ENCODE measurements at places on chromosomes 3 and 15. TPM values are rescaled to one million over a fixed set of nuclear protein-coding genes. Genes with fewer than 3 reads are reported as not detected.

Gene CNTN3
- total RNA-seq = 2.5 TPM

DNA sequence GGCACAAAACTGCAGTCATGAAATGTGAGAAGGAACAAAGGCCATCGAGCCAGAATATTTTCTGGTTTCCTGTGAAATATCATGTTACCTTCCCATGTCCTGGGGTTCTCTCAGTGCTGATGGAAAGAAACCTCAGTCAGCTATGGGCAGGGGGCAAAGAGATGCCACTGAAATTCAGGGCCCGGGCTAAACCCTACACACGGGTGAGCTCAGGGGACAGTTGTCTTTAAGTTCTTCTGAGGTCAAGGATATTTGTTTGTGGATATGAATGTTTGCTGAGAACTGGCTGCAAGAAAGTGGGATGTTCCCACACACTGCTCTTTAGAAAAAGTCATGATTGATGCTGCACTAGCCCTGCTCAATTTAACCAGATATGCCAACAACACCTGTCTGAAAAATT, 187.2 kb downstream of the MEX3B start:
- ATAC-seq = no peak

DNA sequence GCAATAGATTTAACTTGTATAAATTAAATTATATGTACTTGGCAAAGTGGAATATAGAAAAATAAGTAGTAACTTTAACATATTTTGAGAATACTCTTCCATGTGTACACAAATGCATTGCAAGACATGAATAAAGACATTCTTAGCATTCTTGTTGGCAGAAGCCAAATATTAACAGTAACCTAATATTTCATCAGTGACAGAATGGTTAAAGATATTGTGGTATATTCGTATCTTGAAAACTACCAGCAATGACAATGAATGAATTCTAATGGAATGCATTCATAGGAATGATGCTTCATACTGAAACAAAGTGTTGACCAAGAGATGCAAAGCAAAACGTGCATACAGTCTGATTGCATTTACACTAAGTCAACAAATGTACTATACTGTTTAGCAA, 524.7 kb downstream of the GRM7 start:
- ATAC-seq = no peak

- no peak for ATAC-seq
These were observed 169.6 kb downstream of the B3GALNT1 start for GRCh38 chr3:160935413-160936095.

Gene HCN4
- 1.2 TPM for total RNA-seq

Gene ACOX2
- not detected for total RNA-seq

GRCh38 chr15:43988900-43989299, 162.1 kb downstream of the WDR76 start:
- no peak for ATAC-seq

Gene CAND2
- total RNA-seq = 6.7 TPM

GRCh38 chr3:12224181-12225147, 64.4 kb upstream of the PPARG start:
- ATAC-seq = no peak

Gene ATP13A5
- total RNA-seq = 0.66 TPM

GRCh38 chr3:192128060-192128459, 599.3 kb downstream of the FGF12 start:
- ATAC-seq = peak; percentile 43

GRCh38 chr3:71602256-71602655, 18.7 kb upstream of the FOXP1 start:
- no peak for ATAC-seq

DNA sequence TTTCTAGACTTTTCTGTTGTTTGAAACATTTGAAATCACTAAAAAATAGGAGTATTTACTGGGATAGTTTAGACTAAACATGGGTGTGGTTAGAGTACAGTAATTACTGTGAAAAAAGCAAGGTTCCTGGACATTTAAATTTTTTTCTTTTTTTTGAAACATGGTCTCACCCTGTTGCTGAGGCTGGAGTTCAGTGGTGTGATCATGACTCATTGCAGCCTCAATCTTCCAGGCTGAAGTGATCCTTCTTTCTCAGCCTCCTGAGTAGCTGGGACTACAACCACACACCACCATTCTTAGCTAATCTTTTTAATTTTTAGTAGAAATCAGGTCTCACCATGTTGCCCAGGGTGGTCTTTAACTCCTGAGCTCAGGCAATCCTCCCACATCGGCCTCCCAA, 20.4 kb upstream of the CELF6 start:
- ATAC-seq = peak; percentile 12

Gene C2CD4B
- total RNA-seq = 0.54 TPM

DNA sequence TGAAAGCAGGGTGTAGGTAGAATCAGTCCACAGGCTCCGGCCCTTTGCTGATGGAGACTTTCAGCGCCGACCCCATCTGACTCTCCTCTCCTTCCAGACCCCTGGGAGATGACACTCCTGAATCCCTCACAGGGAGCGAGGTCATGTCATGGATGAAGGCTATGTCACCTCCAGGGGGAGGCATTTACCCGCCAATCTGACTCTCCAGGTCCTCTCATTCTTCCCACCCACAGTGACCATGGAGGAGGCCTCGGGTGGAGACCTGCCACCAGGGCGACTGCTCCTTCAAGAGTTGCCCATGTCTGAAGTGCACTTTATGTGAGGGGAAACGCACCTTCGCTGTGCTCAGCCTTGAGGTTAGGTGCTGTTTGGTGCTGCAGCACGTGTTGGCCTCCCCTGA, 112.7 kb downstream of the KLF13 start:
- ATAC-seq = no peak

GRCh38 chr15:92979011-92979701, 79.0 kb downstream of the CHD2 start:
- ATAC-seq = no peak

DNA sequence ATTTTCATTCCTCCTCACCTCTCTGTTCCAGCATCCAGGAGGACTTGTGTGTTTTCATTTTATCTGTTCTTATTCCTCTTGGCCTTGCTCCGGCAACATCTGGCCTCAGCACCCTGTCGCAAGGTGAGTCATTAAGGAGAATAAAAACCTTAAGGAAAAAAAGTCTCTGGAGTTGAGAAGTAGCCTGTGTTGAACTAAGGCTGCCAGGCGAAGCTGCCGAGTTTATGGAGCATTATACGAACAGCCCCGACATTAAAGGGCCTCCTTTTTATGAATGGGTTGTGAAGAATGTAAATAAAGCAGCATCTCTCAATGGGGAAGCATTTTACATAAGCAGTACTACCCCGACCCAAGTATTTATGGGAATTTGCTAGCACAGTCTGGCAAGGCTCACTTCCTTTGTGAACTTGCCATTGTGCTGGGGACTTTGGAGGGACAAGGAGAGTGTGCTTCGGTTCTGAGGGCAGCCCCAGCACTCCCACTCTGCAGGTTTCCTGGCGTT, 4.7 kb downstream of the BAHD1 start:
- no peak for ATAC-seq

Gene NUP210
- total RNA-seq = 11.6 TPM

GRCh38 chr15:53709821-53710220, 49.6 kb downstream of the WDR72 start:
- ATAC-seq = no peak

DNA sequence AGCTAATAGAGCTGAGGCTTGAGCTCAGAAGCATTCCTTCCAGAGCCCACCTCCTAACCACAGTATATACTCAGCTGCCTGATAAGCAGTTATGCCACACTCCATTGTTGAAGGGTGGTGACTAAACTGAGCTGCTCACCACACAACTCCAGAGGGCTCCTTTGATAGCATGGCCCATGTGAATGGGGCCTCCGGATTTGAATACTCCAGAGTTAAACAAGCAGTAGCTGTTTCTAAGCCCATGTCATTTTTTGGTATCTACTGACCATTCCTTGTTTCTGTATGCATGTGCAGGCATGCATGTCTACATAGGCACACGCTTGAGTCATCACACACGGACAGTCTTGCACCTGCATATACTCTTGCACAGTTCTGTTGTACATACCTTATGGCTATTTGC, 28.9 kb downstream of the IGSF10 start:
- no peak for ATAC-seq

Gene SLC6A20
- total RNA-seq = 0.29 TPM

Gene HRG
- total RNA-seq = 0.13 TPM

GRCh38 chr3:33318710-33319380, 41.6 kb downstream of the FBXL2 start:
- no peak for ATAC-seq

- no peak for ATAC-seq
These were observed 32.5 kb downstream of the GAP43 start for GRCh38 chr3:115655761-115656282.

Gene ANKUB1
- 1.8 TPM for total RNA-seq

DNA sequence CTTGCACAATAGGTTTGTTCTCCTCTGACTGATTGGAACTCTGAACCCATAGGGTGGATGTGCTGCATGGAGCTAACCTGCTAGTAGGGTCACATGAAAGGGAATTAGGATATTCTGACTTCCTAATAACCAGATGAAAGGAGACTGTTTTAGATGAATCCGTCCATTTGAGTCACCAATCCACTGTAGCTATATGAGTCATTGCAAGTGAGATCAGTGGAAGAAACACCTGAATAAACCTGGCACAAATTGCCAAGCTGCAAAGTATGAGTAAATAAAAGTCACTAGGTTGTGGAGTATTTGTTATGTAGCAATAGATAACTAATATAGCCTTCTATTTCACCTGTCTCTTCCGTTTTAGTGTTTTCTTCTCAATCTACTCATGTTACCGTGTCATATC, 584.4 kb downstream of the PDCD6IP start:
- ATAC-seq = no peak

Gene GP9
- not detected for total RNA-seq

Gene TMF1
- 50.5 TPM for total RNA-seq

DNA sequence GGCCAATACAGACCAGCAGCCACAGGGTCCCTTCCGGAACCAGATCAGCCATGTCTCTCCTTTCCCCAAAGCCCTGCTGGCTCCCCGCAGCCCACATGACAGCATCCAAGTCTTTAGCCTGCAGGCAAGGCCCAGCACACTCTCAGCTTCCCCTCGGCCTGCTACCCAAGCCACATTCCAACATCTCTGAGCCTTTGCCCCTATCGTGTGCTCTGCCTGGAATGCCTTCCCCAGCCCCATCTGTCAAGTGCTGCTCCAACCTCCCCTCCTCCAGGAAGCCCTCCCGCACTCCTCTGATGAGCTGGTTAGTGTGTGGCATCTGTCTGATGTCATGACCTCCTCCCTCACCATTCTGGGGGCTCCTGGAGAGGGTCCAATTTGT, 8.5 kb downstream of the PLXND1 start:
- peak; percentile 6 for ATAC-seq

Gene BCHE
- 22.5 TPM for total RNA-seq

- ATAC-seq = peak; percentile 42
These were observed 5.7 kb upstream of the CSPG4 start for GRCh38 chr15:75718328-75718727.

Gene GOLGA8T
- total RNA-seq = 0.54 TPM

GRCh38 chr15:47477341-47477740, 240.0 kb upstream of the SEMA6D start:
- no peak for ATAC-seq

- peak; percentile 14 for ATAC-seq
These were observed 871 bp downstream of the MAP1A start for GRCh38 chr15:43518197-43518761.

Gene ZIC4
- total RNA-seq = 5.7 TPM

- ATAC-seq = no peak
These were observed 214.5 kb downstream of the XXYLT1 start for GRCh38 chr3:195056506-195056905.

Gene TMEM207
- 0.13 TPM for total RNA-seq

- ATAC-seq = peak; percentile 22
These were observed 632 bp downstream of the CTSH start for GRCh38 chr15:78944202-78944625.

GRCh38 chr3:36876181-36876936, 68.5 kb downstream of the TRANK1 start:
- ATAC-seq = no peak

- ATAC-seq = no peak
These were observed 102.1 kb downstream of the RFTN1 start for GRCh38 chr3:16411441-16411840.

DNA sequence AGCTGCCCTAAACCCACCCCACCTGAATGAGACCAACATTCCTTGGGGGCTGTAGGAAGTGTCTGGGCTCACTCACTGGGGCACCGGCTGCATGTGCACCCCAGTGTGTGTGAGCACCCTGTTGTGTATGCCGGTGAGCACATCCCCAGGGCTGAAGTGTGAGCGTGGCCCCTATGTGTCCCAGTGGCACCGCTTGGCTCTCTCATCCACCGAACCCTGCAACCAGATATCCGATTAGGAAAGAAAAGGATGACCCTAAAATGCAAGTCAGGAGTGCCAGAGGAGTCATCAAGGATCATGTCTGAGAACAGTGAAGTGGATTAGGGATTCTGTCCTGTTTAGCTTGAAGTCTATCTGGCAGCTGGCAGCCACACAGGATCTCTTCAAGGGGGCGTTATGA, 84.0 kb upstream of the ALDH1L1 start:
- ATAC-seq = no peak

Gene CSPG5
- 0.86 TPM for total RNA-seq

GRCh38 chr3:141331377-141332318, 36.7 kb upstream of the ZBTB38 start:
- ATAC-seq = peak; percentile 93

Gene MAPKBP1
- total RNA-seq = 17.6 TPM

Gene PPARG
- total RNA-seq = 1.6 TPM

- ATAC-seq = no peak
These were observed 188.1 kb upstream of the CHRM5 start for GRCh38 chr15:33780011-33780768.

Gene MITF
- 0.69 TPM for total RNA-seq

DNA sequence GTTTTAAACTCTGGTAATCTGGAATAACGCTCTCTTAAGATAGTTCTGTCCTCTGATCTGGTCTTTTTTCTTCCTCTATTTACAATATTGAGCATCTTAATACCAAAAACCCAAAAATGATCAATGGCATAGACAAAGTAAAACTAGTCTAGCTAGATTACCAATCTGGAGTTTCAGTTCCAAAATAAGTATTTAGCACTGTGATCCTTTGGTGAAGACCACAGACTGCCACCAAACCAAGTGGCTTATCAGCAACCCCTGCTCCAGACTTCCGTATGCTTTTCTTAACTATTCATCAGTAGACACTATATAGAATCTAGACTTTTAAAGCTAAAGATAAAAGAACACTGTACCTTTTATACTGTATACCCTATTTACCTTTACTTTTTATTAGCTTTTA, 35.5 kb upstream of the MAN2C1 start:
- no peak for ATAC-seq

Gene KCNMB3
- 3.0 TPM for total RNA-seq

- no peak for ATAC-seq
These were observed 320.5 kb upstream of the UMPS start for GRCh38 chr3:124409650-124410275.

DNA sequence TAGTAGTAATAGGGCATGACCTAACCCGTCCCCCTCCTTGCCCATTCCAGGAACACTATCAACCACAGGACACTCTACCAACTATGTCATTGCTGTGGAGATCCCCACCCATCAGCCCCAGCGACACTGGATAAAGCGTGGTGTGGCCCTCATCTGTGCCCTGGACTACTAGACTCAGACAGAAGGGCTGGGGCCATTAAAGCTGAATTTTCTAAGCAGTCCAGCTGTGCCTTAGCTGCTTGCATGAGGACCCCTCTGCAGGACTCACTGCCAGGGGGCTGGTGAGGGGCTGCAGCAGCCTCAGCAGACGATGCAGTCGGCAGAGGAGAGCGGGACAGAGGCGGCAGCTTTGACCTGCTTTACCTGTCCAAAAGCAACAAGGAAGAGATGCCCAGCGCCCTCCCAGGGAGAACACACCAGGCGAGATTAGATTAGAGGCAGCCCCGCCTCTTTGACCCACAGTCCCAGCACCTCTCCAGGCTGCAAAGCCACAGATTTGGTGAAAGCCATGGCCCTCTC, 44.6 kb downstream of the SEMA3G start:
- no peak for ATAC-seq

GRCh38 chr3:128486681-128487537, 6.1 kb downstream of the GATA2 start:
- ATAC-seq = no peak

Data from motor neuron (in vitro differentiated cells).